ENCODE measurements at places on chromosomes 4 and X.

DNA sequence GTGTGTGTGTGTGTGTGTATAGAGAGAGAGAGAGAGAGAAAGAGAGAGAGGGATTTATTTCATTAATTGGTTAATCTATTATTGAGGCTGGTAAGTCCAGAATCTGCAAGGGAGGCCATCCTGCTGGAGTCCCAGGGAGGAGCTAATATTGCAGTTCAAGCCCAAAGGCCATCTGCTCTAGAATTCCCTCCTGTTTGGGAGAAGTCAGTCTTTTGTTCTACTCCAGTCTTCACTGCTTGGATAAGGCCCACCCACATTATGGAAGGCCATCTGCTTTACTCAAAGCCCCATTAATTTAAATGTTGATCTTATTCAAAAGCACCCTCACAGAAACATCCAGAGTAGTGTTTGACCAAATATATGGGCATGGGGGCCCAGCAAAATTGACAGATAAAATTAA is 317.5 kb upstream of the RASGEF1B start:
- DNase-seq, result no peak

DNA sequence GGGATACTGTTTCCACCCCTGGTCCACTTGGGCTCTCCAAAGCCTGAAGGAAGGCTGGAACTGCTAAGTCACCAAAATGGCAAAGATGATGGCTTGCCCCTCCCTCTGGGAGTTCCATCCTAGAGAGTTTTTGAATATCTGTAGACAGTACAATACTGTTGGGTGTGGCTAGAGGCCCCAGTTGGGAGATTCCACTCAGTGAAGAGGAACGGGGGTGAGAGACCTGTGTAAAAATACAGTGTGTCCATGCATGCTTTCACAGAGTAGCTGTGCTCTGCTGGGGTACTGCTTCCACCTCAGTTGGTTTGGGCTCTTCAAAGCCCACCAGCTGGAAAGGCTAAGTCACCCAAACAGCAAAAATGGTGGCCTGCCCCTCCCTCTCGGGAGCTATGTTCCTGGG is 109.8 kb upstream of the APOOL start:
- DNase-seq, result no peak

DNA sequence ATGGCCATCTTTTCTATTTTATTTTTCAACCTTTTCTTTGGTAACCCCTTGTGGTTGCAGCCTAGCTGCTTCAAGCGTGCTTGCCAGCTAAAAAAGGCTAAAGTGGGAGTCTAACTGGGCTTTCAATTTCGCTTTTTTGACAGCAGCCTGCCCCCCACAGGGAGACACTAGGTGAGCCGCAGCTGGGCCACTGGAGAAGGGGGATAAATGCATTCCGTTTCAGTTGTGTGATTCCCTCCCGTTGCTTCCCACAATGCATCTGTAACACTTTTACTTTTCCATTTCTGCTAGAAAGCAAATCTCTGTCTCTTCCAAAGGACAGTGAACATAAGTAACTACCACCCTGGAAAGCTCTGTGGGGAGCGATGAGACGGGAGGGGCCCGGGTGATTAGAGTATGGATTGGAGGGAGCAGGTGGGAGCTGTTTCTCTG is 86.3 kb upstream of the RAPGEF2 start:
- DNase-seq, result no peak

DNA sequence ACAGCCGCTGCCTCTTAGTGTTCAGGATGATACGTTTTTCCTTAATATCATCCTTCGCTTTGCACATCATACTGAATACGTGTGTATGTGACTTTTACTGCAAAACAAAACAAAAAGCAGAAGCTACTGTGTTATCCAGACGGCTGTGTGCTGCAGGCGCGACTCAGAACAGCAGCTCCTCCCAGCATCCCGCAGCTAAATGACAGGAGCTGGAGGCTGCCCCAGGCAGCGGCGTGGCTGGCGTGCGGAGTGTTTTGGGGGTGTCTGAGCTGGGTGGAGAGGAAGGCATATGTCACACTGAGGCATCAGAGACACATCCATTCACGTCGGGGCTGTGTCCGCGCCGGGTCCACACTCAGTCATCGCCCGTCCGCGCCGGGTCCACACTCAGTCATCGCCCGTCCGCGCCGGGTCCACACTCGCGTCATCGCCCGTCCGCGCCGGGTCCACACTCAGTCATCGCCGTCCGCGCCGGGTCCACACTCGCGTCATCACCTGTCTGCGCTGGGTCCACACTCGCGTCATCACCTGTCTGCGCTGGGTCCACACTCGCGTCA is 16.6 kb downstream of the PCGF3 start:
- DNase-seq, result no peak

DNA sequence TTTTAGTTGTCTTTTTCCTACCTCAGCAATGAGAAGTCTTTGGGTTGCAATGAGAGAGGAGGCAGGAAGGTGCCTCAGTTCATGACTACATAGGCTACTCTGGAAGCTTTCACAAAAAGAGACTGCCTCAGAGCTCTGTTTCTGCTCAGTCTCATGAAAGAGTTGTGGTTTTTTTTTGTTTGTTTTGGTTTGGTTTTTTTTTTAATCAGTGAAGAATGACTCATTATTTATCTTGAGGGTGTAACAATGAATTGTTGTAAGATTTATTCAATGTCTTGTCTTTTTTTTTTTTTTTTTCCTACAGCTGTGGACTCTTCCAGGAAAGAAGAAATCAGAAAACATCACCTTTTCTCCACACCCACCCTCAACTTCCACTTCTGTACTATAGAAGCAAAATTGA is 67.5 kb upstream of the CXCL13 start:
- DNase-seq, result no peak

DNA sequence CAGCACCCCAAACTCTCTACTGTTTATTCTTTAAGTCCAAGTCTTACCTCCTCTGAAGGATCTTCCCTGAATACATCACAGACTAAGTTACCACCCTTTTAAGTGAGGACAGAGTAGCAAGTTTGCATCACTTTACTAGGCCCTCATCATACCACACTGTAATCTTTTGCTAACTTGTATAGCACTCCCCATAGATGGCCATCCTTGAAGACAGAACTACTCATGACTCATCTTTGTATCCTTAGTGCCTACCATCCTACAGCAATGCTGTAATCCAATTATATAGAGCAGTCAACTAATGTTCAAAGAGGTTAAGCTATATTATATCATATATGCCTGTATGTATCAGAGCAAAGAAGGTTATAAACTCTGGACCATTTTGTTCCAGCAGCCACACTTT is 101.4 kb downstream of the ADAMTS3 start:
- DNase-seq, result no peak

DNA sequence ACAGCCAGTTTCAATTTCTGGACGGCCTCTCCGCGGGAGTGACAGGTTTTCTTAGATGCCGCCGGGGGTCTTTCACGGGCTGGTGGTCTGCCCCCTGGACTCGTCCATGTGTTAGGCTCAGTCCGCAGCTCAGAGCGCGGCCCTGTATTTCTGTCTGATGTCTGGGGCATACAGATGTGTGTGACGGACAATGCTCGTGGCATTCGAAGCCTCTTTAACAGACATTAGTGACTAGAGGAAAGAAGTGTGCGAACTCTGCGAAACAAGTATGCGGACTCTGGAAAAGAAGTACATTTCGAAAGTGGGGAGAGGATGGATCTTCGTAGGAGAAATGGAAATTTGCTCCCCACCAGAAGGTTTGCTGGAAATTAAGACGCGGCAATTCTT is 793 bp upstream of the DCUN1D4 start:
- peak; percentile 62 for DNase-seq

DNA sequence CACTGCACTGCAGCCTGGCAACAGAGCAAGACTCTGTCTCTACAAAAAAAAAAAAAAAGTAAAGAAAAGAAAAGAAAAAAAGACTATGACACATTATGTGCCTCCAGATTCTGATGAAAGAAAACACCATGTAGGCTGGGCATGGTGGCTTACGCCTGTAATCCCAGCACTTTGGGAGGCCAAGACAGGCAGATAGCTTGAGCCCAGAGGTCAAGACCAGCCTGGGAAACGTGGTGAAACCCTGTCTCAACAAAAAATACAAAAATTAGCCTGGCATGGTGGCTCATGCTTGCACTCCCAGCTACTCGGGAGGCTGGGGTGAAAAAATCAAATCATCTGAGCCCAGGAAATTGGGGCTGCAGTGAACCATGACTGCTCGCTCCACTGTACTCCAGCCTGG is 19.4 kb downstream of the THOC2 start:
- DNase-seq, result no peak

DNA sequence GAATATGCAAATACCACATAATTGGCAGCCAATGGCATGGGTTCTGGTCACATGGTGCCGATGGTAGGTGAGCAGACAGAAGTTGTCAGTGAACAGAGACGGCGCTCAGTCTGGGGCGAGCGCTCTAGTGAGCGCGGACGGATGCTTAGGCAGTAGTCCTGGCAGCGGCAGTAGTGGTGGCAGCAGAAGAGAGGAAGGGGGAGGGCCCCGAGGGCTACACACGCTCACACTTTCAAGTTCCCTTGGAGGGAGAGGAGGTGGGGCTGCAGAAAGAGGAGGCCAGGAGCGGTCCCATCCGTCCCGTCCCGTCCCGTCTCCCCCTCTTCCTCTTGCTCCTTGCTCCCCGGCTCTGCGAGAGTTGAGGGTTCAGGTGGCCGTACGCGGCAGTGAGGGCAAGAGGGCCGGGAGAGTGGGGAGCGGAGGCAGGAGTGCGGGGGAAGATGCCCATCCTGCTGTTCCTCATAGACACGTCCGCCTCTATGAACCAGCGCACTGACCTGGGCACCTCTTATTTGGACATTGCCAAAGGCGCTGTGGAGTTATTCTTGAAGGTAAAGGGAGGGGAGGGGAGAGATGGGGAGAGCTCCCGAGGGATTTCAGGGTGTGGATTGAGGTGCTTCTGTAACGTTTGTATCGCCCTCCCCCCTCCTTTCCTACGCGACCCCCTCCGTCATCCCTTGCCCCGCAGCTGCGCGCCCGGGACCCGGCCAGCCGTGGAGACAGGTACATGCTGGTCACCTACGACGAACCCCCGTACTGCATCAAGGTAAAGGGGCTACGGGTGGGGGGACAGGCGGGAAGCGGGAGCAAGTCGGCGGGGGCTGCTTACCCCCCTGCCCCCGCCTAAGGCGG is at the start of gene INTS6L:
INTS6L (plus strand) TSS at position 108 of the 852 bp plus-strand sequence; CDS start at position 441, 333 bp downstream.
- DNase-seq, result peak; percentile 86

DNA sequence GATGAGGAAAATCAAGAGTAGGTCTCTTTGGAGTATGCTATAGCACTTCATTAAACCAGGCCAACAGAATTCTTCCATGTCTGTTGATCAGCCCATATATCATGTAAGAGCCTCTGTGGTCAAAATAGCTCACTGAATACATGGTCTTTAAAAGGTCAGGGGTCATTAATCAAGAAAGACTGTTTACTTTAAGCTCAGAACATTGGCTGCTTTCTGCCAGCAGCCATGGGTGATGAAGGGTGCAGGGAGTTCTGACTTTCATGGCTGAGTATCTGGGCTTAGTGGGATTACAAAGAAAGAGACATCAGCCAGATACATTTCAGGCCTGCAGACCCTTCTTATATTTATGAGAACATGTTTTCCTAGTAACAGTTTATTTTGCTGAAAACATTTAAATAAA is 7.1 kb upstream of the C4orf54 start:
- no peak for DNase-seq

DNA sequence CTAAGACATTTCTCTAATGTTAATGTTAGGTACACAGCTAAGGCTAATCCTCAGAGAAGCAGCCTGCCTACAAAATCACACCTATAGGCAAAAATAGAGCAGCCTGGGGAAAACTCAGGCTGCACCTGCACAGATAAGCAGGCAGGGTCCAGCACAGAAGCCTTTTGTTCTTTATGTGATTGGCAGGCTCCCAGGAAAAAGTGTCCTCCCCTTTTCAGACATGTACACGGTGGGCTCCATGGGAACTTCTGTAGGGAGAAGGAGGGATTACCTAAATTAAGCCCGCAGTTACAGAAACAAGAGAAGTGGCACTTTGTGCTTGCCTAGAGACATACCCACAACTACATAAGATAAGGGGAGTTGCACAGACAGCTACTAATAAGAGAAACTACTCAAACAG is 4.0 kb upstream of the HSPA4L start:
- DNase-seq, result no peak

GRCh38 chrX:151082077-151082948 is 94.1 kb upstream of the GPR50 start:
- peak; percentile 84 for DNase-seq

GRCh38 chrX:1516596-1517104 is 20.3 kb downstream of the P2RY8 start:
- DNase-seq, result peak; percentile 53

- DNase-seq, result no peak
These were observed 142.8 kb downstream of the ENPP6 start for GRCh38 chr4:184074677-184075388.

DNA sequence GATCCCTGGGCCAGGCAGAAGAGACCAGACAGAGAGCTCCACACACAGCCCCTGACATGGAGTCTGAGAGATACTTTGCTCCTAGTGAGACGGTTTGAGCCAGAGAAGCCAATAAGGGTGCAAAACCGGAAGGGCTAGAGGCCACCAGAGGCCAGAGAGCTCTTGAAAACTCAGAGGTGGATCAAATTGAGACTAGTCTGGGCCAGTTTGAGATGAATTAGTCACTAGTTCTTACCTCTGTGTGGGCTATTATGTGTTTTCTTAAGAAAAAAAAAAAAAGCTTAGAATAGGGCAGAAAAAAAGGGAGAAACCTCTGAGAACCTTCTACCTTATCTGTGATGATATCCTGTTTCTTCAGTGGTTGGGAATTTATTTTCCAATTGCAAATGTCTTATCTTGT is 110.4 kb upstream of the EDNRA start:
- DNase-seq, result no peak

All from activated CD8-positive, alpha-beta memory T cell treated with anti-CD3 and anti-CD28 coated beads for 24 hours (primary cell).